ENCODE measurements at places on chromosomes 6 and 20.

DNA sequence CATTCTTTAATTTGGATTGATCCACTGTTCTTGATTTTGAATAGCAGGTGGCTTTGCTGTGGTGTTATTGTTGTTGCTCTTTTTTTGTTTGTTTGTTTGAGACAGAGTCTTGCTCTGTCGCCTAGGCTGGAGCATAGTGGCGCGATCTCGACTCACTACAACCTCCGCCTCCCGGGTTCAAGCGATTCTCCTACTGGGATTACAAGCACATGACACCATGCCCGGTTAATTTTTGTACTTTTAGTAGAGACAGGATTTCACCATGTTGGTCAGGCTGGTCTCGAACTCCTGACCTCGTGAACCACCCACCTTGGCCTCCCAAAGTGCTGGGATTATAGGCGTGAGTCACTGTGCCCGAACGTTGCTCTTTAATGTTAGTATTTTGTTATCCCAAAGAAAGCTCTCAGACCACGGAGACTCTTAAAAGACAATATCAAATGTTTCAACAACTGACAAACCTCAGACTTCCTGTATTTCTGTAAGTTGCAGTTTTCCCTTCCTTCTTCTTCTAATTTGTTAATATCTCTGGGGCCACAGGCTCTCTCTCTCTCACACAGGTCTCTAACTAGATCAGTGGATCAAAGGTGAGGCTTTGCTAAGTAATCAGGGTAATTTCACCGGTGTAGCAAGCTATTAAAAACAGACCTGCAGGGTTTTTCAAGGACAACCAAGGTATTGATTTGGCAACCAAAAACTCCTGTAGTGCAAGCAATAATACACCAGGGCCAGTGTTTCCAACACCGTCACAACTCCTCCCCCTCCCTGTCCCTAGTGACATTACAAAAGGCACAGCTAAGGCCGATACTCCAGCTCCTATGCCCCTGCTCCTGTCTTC lies 48.8 kb upstream of the ZNF217 start:
- DNase-seq, result peak; percentile 84

GRCh38 chr6:94845742-94846141 lies 731.6 kb upstream of the MANEA start:
- no peak for DNase-seq

- no peak for DNase-seq
Measured at GRCh38 chr6:170089963-170090362, 200.9 kb downstream of the DLL1 start.

DNA sequence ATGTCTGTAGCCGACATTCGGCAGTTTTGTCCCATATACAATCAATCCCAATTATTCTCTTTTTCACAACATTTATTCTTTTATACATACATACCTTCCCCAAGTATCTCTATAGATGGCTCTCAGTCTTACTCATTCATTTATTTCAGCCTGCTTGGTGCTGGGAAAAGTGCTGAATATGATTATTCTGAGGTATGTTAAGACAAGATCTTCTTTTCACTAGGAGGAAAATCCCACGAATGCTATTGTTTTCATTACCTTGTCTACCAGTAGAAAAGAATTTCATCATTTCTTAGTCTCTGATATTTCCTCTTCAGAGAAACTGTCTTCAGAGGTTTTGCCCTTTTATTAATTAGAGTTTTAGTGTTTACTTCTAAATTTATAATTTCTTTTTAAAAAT lies 13.7 kb upstream of the BPIFA3 start:
- no peak for DNase-seq
